ENCODE measurements at places on chromosomes 3 and 15.
A peak's percentile ranks its signal among the peaks of the same experiment; 100 is the strongest.

DNA sequence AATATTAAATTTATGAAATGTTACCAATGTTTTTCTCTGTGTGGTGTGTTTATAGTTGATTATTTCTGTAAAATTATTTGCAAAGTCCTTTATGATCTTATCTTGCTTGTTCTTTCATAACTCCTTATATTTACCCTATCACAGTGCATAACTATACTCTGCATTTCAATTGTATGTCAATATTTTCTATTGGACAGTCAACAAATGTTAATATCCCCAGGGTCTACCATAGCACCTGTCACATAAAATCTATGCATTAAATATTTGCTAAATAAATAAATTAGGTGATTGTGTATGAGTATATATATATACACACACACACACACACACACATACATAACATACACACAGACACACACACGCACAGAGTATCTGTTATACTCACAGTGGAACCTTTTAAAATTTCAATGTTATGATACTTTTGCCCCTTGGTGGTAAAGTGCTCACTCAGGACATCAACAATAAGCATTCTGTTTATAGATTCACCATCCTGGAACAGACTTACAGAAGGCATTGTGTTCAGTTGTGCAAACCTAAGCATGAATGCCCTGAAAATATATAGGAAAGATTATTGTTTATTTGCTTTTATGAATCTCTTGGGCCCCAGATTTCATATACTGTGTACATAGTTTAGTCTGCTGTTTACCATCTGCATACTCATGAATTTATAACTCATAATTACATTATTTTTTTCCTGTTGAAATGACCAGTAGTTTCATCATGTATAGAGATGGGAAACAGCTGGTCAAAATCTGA lies 443.7 kb downstream of the EPHA6 start:
- DNase-seq, result no peak

GRCh38 chr3:36135863-36136262 lies 244.4 kb upstream of the STAC start:
- DNase-seq, result no peak

DNA sequence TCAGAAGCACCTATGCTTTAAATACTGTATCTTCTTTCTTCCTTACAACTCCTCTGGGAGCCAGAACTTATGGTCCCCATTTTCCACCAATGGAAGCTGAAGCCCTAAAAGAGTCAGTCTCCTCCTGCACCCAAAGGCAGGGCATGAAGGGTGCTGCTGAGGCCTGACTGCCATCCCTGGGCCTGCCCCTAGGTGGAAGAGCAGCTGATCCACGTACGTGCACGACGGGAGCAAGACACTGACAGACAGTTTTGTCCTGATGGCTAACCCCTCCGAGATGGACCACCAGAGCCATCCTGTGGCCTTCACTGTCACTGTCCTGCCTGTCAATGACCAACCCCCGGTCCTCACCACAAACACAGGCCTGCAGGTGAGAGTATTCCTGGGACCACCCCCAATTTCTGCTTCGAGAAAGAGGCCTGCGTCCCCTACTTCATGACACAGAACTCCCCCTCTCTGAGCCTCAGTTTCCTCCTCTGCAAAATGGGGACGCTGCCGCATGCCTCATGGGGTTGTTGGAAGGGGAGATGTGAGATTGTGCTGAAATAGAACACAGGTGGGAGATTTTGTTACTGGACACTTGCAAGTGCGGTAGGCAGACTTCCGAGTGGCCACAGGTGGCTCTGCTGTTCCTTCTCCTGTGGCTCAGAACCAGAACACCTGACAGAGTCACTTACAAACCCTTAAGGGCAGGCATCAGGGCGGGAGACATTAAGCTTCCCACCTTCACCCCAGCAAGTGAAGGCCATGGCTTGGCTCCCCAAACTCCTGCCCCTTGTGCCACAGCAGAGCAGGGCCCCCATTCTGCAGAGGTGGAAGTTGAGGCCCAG lies 175.4 kb downstream of the TBC1D2B start:
- no peak for DNase-seq

- no peak for DNase-seq
Measured at GRCh38 chr3:105518806-105519418, 152.2 kb downstream of the ALCAM start.

- DNase-seq, result no peak
Measured at GRCh38 chr3:126954141-126954842, 28.6 kb upstream of the PLXNA1 start.

DNA sequence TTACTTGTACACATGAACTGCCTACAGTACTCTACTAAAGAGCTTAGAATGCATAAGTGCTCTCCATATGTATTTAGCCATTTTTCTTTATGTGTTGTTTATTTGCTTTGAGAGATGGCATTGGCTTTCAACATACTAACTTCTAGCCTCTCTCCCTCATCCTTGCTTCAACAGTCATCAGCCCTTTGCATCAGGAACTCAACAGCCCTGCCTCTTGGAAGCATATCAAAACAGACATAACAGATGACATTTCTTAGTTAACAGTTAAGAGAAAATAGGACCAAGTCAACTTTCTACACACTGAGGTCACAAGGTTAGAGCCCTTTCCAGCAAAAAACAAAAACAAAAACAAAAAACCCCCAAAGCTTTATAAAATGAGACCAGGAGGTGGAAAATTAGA lies 145.6 kb downstream of the TCF12 start:
- no peak for DNase-seq

- no peak for DNase-seq
Measured at GRCh38 chr3:16102905-16103364, 71.5 kb upstream of the GALNT15 start.

DNA sequence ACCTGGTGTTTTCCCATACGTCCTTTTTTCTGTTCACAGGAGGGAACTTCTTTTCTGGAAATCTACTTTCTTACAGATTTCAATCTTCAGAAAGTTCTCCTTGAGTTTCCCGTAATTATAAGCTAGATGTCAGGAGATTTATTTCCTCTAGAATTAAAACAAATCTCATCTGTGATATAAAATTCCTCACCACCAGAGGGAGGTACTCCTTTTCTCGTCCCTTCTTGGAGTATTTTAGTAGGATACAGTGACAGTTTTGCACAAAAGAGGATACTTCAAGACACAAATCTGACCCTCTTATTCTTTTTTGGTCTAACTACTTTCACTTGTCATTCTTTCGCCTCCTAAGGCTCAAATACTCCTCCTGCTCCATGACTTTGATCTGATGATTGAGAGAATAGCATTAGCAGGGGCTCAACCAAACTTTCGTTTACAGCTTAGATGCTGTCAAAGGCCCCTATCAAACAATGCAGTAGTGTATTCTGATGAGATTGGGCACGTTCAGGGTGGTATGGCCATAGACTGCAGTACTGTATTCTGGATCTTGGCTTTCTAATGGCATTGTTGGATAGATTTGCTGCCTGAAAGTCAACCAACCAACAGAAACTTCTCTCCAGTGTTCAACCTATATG lies 38.0 kb downstream of the TMEM41A start:
- DNase-seq, result no peak

DNA sequence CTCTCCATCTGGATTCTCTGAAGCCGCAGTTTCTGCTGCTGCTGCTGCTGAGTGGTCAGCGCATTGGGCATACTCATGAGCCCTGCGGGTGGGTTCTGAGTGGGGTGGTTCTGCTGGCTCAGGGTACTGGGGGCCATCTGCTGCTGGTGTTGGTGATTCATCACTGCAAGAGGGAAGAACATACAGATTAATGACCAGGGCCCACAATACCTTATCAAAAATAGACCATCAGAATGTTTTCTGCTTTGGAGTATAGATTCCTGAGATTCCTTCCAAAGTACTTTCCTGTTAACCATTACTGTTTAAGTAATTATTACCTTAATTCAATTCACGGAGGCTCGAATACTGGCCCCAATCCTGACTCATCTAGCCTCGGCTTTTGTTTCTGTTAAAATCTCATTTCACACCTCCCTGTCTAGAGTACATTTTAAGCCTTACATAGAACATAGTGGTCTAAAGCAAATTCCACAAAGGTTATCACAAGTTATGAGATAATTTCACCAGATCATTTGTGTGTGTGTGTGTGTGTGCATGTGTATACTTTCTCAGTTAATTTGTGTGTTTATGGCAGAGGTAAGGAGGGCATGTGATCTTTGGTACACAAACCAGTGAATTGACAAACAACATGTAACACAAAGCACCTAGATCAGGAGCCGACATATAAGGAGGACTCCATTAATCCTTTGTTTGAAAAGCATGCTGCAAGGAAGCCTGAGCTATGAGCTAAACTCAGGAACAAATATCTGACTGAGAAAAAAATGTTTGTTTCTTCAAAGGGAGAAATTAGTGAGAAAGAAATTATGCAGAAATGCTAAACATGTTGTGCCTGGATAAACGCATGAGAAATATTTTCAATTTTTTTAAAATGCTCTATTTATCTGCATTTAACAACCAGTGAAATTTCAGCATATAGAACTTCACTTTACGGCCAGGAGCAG lies 68.1 kb downstream of the TM4SF4 start:
- DNase-seq, result no peak

DNA sequence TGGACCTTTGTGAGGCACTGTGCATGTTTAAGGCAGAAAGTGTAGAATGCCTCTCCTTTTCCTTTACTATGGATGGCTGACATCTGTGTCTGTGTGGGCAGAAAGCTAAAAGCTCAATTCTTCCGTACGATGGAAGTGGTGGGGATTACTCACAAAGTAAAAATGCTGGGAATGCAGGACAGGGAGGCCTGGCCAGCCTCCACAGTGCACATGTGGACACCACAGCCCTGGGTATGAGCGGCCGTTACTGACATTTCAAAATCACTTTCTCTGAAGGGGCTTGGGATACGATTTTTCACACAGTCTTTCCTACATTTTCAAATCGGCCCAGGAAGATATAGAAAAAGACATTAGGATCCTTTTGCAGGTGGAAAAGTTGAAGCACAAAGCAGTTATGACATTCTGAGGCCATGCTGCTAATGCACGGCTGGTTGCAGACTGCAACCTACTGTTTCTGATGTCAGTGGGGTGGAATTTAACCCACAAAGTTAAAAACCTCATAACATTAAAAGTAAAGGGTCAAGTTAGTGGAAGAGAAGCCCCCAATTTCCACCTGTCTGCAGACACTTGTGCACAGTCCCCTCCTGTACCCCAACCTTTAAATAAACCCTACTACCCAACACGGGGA lies 27.9 kb downstream of the EHD4 start:
- no peak for DNase-seq

DNA sequence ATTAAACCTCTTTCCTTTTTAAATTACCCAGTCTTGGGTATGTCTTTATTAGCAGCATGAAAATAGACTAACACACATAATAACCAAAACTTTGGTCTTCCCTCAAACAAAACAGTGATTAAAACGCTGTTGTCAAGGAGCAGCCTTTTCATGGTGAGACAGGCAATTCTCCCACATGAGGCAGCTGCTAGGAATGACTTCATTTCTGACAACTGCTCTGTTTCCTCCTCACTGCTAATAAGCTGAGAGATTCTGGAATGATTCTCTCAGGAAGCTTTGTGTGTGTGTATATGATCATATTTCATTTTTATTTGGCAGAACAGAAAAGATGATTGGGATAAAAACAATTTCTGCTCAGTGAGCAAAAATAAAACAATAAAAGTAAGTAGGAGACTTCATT lies 580.6 kb upstream of the ADAMTS9 start:
- DNase-seq, result no peak

DNA sequence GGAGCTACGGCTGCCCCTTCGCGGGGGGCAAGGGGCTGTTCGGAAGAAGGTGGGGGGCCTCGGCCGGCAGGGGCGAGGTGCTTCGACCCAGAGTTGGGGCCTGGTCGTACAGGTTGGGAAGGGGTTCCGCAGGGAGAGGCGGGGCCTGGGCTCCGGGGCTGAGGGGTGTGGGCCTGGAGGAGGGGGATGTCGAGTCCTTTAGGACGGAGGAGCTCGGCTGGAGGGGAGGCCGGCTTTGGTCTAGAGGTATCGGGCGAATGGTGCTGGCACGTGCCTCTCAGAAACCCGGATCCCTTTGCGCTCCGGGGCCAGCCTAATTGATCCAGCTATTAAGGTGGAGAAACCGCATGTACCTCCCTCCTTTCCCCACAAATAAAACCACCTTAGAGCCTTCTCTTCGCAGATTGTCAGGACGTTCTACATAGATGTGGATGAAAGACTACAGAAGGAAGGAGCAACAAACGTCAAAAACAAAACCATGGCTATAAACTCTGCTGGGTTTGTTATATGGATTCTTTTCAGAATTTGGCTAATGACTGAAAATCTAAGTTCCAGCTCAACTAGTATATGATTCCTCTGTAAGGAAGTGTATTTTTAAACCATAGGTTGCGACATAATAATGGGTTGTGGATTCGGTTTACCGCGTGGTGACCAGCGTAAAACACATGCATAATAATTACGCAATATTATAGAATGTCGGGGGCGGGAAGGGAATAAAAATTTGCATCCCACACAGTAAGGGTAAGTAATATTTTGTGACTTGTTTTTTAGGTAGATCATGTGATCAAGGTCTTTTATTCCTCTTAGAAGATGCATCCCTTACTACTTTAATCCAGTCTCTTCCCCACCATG lies 644 bp upstream of the NGLY1 start:
- peak; percentile 44 for DNase-seq

GRCh38 chr15:75347222-75348033 lies 589 bp downstream of the NEIL1 start:
- peak; percentile 90 for DNase-seq

DNA sequence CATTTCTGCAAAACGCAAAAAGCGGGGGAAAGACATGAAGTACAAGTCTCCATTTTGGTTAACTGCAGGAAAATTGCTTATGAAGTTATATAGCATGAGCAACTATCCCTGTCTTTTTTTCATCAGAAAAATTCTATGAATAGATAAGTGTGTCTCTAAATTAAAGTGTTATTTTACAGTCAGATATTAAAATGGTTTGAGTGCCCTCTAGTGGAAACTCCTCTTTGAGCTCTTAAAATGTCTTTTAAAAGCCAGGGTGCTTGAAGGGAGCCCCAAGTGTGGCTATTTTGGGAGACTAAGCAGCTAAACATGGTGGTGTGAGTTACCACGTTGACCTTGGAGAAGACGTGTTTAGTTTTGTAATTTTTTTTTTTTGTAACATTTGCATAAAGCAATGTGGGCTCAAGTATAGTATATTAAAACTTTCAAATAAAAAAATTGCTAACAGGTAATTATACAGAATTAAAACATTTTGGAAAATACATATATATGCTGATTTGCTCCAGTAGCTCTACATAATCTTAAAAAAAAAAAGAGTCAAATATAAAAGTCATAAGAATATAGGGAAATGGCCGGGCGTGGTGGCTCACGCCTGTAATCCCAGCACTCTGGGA lies 77.2 kb downstream of the PPP2R3A start:
- no peak for DNase-seq
